Adipocyte (in vitro differentiated cells): ENCODE measurements at places on chromosomes 12 and 14.

DNA sequence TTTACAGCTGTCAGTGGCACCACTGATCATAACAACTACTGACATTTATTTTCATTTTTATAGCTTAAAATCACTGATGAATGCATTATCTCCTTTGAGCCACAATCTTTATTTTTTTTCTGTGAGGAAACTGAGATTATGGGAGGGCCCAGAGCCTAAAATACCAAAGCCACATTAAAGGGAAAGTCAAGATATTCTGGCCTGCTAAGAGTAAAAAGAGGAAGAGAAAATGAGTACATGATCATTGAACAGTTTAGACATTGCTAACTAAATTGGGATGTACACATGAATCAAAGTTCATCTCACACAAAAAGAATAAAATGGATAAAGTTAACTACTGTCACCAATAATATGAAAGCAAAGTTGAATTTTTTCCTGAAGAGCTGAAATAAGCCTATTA lies 170.5 kb upstream of the GARIN2 start:
- no peak for DNase-seq

DNA sequence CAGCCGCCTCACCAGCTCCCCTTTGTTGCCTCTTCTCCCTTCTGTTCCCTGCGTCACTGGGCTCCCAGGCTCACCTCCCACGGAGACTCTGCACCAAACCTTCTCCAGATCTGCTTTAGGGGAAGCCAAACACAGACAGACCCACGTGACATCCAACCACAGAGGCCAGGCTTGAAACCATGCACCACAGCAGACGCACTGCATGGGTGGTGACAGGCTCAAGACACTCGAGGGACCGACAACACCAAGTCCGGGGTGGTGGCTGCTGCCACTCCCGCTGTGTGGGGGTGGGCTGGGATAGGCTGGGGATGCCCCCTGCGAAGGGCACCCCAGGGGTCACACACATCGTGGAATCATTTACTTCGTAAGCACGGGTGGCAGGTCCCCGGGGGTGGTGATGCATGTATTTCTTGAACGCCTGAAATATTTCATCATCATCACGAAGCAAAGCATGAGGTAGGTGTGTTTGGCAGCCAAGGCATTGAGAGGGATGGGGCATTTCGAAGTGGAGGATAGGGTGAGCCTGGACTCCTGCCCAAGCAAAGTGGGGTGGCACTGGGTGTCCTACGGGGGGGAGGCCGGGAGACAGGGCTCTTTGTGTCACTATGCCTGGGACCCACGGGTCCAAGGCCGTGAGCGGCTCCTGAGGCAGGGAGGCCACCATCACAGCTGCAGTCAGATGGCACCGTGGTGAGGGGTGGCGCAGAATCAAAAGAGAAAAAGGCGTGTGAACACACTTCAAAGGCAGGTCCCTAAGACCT lies 66.8 kb upstream of the RFLNA start:
- no peak for DNase-seq

GRCh38 chr12:87603727-87604126 lies 425.5 kb downstream of the C12orf50 start:
- DNase-seq: peak; percentile 1

DNA sequence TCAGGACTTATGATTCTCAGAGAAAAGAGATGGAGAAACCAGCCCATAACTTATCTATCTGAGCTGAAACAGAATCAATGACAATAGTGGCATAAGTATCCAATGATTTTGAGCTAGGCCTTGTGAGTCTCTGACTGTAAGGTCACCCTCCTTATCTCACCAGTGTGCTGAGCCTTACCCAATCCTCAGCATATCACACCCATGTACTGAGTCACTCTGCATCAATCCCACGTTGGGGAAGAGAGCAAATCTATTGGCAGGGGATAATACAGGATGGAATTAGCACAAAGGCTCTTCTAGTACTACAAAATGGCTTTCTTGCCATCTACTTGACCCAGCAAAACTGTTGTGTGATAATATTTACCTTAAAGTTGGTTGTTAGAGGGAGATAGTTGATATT lies 997.8 kb downstream of the NRXN3 start:
- no peak for DNase-seq

- peak; percentile 77 for DNase-seq
Observed at GRCh38 chr14:22837114-22837749, 847 bp downstream of the MMP14 start.

DNA sequence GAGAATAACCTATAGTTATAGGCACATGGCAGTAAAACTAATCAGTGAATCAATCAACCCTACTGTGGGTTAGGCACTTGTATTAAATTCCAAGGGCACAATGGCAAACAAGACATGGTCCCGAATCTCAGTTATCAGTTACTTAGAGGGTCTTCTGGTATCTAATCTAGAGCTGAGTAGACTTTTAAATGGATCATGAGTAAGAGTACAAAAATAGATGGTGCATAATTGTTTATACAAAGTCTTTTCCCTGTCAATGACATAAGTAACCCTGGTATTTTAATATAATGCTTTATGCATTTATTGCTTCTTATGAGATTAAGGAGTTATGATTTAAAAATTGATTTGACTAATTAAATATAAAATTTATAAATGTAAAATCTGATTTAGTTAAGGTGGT lies 23.0 kb upstream of the KCNJ8 start:
- DNase-seq: no peak

DNA sequence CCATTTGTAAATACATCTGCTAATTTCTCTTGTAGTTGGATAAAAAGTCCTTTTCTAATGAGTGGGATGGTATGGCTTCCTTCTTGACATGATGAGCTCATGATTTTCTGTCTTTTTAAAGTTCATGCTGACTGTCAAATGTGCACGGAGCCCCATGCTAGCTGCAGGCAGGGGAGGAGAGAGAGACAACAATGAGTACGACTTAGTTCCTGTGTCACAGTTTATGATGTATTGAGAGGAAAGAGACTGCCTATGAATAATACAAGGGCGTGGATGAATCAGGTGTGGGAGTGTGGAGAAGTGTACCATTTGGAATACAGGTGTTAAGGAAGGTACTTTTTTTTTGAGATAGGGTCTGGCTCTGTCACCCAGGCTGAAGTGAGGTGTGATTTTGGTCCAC lies 10.7 kb upstream of the TBC1D30 start:
- no peak for DNase-seq

- DNase-seq: no peak
Observed at GRCh38 chr12:11846488-11846887, 197.0 kb downstream of the ETV6 start.

DNA sequence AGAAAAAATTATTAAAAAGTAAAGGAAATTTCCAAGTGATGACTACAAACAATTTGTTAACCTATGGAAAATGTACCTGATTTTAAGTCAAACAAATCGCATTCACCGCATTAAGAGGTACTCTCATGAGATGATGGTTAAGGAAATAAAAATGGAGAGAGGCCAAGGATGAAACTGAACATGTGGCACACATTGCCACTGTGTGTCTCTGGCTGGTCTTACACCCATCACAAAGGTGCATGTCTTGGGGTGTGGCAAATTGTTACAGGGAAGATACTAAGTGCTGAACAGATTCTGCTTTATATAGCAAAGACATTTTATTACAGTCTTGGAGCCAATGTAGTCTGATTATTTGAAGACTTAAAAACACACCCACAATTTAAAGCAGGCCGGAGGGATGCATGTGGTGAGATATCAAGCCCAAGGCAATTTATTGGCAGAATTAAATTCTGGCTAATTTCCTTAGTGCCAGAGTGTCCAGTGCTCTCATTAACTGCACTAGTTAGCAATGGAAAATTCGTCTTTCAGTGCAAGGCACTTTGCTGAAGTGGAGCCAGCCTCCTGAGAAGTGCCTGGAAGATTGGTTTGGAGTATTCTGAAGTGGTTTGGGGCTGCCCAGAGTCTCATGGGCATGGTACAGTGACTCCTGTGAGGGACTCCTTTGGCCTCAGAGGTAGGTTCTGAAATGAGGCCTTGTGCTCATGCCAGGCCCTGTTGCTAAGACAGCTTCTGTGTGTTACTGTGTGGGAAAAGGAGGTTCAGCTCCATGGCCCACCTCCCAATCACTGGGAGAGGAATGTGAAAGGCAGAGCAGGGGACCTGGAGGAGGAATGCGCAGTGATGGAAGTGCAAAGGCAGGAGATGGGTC lies 166.9 kb downstream of the BRMS1L start:
- DNase-seq: no peak

- peak; percentile 60 for DNase-seq
Observed at GRCh38 chr12:83573671-83574070, 887.0 kb downstream of the TMTC2 start.

GRCh38 chr12:92034858-92035401 lies 110.7 kb downstream of the BTG1 start:
- DNase-seq: peak; percentile 69

DNA sequence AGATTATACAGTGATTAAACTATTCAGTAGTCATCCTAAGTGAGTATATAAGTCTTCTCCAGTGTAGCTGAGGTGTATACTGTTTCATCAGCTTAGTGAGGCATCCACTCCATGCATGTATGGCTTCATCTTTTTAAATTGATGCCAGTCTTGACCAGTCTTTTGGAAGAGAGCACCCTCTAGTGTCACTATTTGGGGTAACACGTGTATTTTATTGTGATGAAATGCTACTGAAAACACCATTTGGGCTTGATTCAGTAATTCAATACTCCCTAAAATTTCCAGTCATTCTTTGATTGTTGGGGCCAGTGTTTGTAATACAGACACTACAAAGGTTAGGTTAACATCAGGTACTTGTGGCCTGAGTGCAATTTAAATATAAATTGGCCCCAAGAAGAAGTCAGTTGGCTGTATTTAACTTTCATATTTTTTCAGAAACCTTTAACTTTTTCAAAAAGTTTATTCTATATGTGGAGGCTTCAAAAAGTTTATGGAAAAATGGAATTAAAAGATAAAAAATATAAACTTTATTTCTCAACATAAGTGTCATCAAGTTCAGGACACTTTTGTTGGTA lies 35.3 kb downstream of the MIPOL1 start:
- DNase-seq: peak; percentile 84

- no peak for DNase-seq
Observed at GRCh38 chr14:99272632-99272898, 568 bp upstream of the BCL11B start.

DNA sequence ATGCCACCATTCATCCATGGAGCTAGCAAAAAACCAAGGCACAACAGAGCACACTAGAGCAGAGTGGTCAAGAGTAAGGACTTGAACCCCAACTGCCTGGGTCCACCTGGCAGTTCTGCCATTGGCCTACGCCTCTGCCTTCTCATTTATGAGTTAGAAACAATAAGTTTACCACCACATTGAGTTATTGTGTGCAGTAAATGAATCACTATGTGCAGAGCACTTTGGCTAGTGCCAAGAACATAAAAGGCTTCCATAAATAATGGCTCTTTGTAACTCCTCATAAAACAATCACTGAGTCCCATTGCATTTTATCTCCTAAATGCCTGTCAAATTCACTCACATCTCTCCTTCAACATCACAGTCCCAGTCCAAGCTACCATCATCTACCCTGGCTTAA lies 86.3 kb downstream of the OTX2 start:
- no peak for DNase-seq

DNA sequence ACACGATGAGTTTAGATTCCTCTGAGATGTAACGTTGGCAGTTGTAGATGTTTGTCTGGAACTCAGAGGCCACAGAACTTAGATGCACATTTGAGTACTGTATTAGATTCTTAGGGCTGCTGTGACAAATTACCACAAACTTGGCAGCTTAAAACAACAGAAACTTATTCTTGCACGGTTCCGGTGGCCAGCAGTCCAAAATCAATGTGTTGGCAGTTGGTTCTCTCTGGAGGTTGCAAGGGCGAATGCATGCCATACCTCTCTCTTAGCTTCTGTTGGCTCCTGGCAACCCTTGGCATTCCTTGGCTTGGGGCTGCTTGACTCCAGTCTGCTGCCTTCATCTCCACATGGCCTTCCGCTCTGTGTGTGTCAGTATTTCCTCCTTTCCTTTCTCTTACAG lies 118.9 kb downstream of the C12orf75 start:
- DNase-seq: no peak

GRCh38 chr12:67647181-67647798 lies 1.3 kb upstream of the DYRK2 start:
- DNase-seq: no peak

DNA sequence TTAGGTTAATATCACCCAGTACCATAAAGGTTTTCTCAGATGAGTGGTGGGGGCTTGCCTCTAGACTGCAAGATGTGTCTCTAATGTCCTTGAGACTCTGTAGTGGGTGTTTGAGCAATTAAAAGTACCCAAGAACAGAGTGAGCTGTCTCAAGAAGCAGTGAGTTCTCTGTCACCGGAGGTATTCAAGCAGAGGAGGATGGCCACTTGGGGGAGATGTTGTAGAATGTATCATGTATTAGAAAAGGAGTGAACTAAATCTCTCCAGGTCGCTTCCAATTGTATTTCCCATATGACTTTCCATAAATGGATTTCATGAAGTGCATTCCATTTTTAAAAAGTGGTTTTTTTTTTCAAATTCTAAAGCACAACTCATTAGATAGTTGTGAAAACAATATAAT lies 35.0 kb downstream of the SLC17A8 start:
- peak; percentile 8 for DNase-seq

- DNase-seq: no peak
Observed at GRCh38 chr14:34023824-34024767, 73.2 kb upstream of the EGLN3 start.

- peak; percentile 18 for DNase-seq
Observed at GRCh38 chr12:80941916-80942315, 4.2 kb upstream of the LIN7A start.

GRCh38 chr12:43836475-43836989 lies 651 bp downstream of the TMEM117 start:
- DNase-seq: peak; percentile 61

DNA sequence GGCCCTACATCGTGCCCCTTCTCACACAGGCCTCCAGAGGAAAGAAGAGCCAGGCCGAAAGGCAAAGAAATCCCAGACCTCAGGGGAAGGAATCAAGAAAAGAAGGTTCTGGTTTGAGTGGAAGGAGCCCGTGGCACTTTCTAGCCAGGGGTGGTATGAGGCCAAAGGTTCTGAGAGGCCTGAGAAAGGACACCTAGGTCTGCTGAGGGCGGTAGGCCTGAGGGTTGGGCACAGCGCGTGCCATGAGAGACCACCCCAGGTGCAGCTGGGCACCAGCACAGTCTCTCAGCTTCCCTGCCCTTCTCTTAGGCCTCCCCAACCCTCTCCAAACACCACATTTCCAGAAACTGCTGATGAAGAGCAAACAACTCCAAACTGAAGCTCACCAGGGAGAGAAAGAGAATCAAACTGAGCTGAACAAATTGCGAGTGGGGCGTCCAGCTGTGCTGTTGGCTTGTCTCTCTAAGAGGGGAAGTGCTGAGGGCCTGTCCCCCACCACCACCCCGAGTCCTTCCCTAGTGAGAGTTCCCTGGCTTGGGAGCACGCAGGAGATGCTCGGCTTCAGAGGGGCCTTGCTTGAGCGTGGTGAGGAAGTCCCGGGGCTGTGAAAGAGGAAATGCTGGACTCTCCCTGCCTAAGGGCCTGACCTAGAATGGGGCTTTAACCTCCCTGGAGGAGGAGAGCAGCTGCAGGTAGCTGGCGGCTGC lies 184.8 kb downstream of the ZFP36L1 start:
- DNase-seq: no peak

- no peak for DNase-seq
Observed at GRCh38 chr12:89384807-89385206, 32.5 kb upstream of the DUSP6 start.

DNA sequence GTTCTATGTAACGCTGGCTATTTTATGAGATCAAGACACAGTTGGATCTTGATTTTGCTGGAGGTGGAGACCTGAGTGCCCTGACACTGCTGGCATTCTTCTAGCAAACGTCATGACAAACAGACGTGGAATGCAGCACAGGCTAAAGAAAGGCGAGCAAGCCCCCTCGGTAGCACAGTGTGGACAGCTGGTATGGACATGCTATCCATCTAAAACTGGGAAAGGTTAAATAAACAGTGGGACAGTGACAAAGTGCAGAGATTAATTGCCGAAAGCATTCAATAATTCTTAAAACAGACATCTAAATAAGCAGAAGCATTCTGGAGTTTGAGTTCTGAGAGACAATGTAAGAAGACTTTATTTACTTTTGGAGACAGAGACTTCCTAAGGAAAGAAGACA lies 237.2 kb downstream of the FBXL14 start:
- peak; percentile 62 for DNase-seq
